HTR-8/SVneo (cell line): ENCODE measurements at places on chromosomes 3 and 15.
A peak's percentile ranks its signal among the peaks of the same experiment; 100 is the strongest.

GRCh38 chr3:52439426-52440248 is 5.3 kb downstream of the SEMA3G start:
- DNase-seq: no peak

GRCh38 chr3:64650096-64650622 is 37.6 kb downstream of the ADAMTS9 start:
- DNase-seq: no peak

DNA sequence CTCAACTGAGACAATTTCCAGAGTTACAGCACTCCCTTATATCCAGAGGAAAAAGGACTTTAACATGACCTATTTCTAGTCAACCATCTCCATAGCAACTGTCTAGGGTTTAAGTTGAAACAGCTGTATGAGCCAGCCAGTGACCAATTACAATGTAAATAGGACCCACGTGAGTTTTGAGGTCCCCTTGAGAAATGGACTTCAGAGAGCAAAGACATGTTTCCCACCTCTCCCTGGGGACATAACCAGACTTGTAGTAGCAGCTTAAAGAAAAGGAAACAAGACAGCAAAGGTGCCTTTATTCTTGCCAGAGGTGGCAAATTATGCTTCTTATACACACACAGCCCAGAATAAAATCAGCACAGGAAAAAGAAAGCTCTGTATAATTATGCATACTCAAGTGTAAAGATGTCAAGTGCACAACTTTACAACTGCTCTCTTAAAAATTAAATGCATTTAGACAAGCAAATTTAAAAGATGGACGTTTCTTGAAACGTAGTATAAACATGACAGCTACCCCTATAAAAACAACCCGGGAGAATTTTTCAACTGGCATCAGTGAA is 40.2 kb downstream of the SUMF1 start:
- peak; percentile 28 for DNase-seq

DNA sequence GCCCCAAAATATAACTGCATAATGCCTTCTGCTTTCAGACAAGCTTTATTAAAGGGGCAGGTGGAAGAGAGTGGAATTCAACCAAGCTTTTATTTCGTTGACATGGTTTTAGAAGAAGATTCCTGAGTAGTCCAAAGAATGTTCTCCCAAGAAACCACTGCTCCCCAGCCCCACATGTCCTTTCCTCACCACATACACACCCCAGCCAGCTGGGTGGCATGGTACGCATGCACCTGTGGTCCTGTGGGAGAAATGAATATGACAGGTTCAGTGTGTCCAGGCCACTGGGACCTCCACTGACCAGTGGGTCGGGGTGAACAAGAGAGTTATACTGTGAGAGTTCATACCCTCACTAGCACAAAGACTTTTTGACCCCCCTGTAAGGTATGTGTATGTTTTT is 30.2 kb downstream of the ARID3B start:
- DNase-seq: no peak

DNA sequence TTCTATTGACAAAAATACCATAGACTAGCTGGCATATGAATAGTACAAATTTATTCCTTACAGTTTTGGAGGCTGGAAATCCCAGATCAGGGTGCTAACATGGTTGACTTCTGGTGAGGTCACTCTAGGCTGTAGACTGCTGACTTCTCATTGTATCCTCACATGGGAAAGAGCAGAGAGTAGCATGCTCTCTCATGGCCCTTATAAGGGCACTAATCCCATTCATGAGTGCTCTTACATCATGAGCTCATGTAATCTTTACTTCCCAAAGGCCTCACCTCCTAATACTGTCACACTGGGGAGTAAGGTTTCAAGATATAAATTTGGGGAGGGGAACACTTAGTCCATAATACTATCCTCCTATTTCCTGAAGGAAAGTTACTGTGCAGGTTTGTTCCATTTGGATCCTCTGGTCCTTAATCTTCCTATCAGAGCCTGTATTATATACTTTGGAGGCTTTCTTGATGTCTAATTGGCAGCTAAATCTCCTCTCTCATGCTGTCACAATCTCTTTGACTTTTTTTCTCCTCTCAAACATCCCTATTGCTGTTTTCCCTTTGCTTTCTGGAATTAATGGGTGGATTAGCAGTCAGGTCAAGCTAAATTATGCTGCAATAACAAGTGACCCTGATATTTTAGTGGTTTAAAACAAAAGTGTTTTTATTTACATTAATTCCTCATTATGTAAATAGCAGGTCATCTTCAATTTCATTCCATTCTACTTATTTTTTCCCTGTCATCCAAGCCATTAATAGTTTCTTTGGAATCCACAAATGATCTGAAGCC is 23.1 kb upstream of the LEKR1 start:
- no peak for DNase-seq

DNA sequence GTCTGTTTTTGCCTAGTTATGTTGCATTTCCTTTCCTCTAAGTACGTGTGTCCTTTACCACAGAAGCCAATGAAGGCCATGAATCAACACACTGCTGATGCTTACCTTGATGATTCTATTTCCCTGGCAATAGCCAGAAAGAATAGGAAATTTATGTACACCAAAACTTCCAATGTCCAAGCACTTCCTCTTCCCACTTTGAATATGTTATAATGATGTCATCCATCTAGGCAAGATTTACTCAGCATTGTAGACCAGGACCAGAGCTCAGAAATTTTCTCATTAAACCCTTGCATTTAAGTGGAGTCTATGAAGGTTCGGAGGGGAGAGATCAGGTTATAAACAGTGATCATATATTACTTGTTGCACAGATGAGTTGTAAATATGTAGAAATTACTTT is 126.0 kb downstream of the THRB start:
- DNase-seq: no peak

- no peak for DNase-seq
Measured at GRCh38 chr3:37053753-37054152, 60.4 kb downstream of the MLH1 start.

DNA sequence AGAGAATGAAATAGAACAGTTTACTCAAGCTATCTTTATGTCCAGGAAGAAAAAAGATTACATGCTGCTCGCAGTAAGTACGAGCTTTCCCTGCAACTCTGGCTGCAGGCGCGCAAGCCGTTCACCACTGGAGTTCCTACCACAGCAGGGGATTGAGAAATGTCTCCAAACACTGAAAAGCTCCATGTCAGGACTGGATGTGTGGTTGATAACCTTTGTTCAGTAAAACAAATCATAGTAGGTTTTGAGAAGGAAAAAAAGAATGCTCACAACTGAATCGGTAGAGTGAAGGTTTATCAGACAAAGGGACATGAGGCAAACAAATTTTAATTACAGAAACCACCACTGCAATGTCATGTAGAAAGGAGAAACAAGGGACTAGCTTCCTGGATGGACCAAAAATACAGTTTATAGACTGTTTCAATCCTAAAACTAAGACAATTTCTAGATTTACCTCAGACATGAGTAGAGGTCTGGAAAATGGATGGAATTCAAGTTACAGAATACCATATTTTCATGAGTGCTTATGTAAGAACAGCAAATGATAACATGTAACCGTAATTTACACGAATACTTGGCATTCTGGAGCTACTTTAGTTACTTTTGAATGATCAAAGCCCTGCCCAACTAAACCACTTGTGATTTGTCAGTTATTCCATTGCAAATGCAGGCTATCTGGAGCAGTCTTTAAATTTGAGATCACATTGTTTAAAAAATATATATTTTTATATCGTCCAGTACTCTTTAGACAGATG is 471.1 kb downstream of the SHQ1 start:
- no peak for DNase-seq

GRCh38 chr3:170641510-170642236 is 55.8 kb upstream of the SLC7A14 start:
- DNase-seq: no peak

GRCh38 chr15:93066834-93067648 is 22.0 kb downstream of the RGMA start:
- DNase-seq: no peak

- DNase-seq: no peak
Measured at GRCh38 chr3:100730524-100730923, 21.2 kb downstream of the TFG start.

- no peak for DNase-seq
Measured at GRCh38 chr15:87910301-87910700, 346.2 kb downstream of the NTRK3 start.

DNA sequence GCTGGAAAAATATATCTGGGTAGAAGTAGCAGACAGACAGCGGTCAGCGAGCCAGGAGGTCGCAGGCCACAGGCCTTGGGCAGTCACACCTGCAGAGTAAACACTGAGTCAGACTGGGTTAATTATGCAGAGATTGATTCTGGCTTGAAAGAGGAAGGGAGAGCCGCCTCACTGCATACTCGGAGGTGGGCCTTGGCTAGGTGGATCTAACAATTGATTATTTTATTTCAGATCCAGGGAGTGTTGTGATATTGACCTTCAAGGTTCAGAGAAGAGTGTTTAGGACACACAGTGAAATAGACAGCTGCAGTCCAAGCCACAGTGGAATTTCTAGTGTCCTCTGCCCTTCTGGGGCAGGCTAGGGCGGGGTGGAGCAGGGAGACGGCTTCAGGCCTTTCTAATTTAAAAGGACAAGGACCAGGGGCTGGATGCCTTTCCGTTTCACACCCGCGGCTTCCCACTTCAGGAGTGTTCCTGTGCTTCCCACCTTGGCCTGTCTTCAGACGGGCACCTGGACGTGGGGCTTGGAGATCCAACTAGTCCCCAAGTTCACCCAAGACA is 237.3 kb downstream of the XXYLT1 start:
- DNase-seq: no peak
